ENCODE measurements at places on chromosomes 2 and 18.

DNA sequence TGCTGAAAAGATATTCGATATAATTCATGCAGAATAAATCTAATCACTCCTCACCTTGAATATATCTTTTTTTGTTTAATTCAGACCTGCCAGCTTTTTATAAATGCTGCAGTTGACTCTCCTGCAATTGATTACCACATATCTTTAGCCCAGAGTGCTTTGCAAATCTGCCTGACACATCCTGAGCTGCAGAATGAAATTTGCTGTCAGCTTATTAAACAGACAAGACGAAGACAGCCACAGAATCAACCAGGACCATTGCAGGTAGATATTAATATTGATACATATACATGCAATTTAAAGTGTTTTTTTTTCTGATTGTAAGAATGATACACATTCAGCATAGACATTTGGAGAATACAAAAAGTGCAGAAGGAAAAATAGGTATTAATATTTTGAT, 35.6 kb upstream of the DYNC2LI1 start:
- no peak for DNase-seq

- DNase-seq: no peak
Measured at GRCh38 chr2:159230145-159230877, 56.2 kb downstream of the WDSUB1 start.

DNA sequence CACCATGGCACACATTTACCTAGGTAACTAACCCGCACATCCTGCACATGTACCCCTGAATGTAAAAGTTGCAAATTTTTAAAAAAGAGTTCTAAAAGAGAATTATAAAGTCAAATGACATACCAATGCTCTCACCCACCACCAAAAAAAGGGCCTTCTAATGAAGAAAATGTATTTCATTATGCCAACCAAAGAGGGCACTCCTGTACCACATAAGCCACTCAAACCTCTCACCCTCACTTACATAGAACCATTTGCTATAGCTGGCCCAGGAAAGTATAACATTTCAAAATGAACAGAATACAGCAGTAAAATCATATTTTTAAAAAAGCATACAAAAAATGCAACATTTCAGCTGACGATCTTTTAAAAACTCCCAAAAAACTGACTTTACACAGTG, 241.5 kb upstream of the PKDCC start:
- no peak for DNase-seq

DNA sequence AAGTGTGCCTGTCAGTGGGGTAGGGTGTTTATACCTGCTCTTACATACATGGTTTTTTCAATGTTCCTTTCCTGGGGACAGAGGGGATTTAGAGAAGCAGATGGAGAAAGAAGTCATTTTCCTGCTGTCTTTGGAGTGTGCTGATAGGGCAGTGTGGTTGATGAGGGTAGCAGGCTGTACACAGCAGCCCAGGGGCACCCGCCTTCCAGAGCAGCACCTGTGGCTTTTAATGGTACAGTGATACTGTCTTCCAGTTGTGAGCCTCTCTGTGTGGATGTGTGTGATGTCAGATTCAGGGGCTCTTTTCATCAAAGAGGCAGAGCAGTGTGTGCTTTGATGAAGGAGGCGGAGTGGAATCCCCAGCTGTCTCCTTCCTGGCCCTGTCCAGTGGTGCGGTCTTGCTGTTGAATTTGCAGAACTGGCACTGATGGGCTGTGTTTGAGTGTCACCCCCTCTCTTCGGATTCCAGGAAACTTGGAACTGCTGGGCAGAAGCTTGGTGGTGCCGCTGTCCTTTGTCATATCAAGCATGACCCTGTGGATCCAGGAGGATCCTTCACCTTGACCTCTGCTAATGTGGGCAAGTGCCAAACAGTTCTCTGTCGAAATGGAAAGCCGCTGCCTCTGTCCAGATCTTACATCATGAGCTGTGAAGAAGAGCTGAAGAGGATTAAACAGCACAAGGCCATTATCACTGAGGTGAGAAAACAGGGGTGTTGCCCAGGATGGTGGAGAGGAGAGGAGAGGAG, 259.8 kb downstream of the PHLPP1 start:
- DNase-seq: no peak

GRCh38 chr18:24227977-24228666, 89.3 kb downstream of the CABYR start:
- DNase-seq: no peak

DNA sequence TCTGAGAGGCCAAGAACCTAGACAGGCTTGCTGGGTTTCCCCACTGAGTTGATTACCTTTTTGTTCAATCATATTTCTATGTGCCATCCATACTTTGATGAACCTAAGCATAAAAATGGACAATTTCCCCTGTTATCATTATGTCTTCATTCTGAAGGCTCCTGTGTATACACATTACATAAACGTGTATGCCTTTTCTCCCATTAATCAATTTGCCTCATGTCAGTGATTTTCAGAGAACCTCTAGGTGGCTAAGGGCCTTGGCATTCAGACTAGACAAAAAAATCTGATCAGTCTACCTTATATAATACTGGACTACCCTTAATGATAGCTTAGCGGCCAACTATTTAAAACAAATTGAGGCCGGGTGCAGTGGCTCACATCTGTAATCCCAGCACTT, 4.1 kb upstream of the PEX13 start:
- no peak for DNase-seq

- no peak for DNase-seq
Measured at GRCh38 chr2:143559147-143559546, 429.9 kb downstream of the ARHGAP15 start.

GRCh38 chr2:233792720-233793119, 14.6 kb downstream of the MROH2A start:
- DNase-seq: no peak

DNA sequence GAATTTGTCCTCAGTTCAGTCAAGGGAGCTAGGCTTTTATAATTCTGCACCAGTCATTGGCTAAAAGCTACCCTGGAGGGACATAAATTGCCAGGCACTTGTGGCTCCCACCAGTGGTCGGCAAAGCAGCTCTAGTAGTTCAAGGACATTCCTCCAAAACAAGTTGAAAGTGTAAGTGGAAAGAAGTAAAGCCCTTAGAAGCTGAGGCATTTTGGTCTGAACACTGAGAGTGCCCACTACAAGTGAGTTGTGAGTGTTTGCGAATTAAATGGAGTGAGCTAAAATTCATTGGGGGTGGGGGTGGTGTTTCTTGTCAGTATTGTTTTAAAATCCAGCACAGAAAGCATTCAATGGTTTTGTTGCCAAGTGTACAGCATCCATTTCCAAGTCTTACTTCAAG, 879.9 kb upstream of the CDH2 start:
- no peak for DNase-seq

DNA sequence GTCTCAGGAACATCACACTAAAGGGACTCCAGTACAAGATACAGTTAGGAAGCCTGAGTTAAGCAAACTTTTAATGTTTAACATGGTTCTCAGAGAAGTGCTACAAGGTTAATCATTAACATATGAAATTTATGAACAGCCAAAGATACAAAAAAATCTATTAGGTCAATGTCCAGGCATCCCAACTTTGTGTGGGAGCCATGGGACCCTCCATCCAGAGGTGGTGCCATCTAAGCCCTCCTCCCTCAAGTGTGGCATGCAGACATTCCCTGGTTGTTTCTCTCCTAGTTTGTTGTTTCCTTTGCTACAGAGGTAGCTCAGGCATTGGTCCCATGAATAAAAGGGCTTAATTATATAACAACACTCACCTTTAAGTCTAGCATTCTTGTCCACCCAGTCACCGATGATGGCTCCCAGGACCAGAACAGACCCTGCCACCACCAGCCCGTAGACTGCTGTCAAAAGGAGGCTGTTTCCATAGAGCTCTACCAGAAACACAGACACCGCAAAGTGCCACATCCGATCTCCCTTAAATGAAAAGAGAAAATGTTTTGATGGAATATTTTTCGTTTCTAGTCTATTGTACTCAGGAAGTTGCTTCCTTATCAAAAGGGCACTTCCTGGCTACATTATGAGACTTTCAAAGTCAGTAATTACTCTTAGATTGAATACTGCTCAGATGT, 5.7 kb downstream of the SLC40A1 start:
- no peak for DNase-seq

GRCh38 chr2:106745468-106745867, 140.5 kb downstream of the ST6GAL2 start:
- peak; percentile 98 for DNase-seq

DNA sequence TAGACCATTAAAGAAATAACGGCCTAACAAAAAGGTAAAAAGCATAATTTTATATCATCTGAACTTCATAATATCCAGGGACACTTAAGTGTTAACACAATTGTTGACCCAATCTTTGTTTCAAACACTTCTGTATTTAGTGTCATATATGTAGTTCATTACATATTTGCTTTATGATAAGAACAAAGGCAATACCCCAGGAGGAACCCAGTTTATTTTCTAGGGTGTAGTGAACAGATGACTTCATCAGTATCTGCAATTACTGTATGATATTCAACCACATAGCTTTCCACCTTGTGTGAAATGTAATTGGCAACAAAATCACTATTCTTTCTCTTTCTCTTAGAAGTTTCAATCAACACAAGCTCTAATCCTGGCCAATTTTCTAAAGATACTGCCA, 177.8 kb downstream of the SLC39A10 start:
- DNase-seq: no peak

GRCh38 chr2:99662761-99663341, 173.0 kb upstream of the REV1 start:
- peak; percentile 2 for DNase-seq

DNA sequence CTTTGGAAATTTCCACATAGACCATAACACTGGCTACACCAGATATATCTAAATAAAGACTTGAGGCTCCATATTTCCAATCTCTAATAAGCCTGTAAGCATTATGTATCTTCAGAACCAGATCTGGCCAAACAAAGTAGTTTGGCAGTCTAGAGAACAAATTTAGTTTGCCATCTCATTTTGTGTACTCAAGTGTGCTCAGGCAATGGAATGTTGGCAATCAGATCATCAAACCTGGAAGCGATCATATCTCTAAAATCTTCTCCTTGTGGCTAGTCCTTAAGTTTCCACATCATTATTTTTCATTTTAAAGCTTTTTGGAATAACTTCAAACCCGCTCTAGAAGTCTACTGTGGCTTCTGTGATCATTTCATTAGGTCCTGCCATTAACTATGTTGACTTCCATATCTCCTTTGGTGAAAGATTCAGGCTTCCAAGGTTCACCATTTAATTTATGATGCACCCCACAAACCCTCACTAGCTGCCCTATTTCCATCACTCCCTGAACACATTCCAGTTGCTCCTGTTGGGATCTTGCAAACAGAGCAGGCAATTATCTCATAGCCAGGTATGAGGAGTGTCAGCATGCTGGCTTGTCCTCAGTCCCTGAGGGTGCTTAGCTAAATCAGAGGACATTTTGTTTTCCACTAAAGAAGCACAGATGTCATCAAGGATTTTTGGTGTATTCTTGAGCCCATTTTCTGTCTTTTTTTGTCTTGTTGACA, 46.2 kb downstream of the WDR75 start:
- no peak for DNase-seq

DNA sequence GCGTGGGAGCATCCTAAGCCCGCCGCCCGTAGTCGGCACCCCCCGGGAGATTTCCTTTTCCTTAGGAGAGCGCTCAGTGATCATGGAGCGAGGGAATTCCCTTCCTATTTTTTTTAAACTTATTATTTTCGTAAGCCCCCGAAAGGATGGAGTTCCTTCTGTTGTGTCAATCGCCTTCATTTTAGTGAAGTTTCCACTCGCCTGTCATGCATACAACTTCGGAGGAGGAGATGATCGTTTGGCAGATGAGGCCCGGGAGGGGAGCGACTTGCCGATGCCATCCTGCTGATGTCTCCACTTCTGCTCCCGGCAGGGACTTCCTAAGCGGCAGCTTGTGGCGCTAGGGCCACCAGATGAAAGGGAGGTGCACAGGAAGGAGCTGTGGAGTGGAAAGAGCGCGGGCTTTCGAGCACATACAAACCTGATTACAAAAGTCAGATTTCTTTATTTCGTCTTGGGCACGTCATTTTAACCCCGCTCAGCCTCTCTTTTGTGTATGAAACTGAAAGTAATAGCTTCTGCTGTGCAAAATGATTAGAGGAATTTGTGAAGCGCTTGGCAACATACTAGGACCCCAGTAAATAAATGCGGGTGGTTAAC, at the start of gene ADGRF3:
Gene ADGRF3 (minus strand): TSS at position 336 of the 600 bp plus-strand sequence. CDS start 555 bp downstream, outside the sequence.
- DNase-seq: peak; percentile 80

DNA sequence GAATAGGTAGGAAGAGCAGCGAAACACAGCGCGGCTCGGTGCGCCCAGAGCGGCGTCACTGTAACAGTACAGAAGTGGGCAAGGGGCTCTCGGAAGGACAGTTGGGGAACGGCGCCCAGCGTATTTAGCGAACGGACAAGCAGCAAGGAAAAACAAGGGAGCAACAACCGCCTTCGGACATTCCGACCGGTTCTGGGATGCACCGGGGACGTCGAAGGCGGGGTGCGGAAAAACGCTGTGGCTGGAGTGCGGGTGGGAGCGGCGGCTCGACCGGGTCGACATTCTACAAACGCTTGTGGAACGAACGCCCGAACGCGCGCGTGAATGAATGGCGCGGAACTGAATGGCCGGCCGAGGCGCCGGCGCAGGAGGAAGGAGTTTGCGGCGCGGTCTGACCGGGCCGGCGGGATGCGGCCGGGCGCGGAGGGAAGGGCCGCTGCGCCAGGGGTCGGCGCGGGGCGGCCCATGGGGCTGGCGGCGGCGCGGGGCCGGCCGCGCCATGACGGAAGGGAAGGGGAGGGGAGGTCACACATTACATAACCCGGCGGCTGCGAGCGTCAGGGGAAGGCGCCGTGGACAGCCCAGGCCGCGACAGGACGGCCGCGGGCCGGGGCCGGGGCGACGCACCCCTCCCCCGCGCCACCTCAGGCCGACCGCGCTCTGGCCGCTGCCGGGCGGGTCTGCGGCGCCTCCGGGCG, 605 bp downstream of the REV1 start:
- DNase-seq: no peak

- DNase-seq: no peak
Measured at GRCh38 chr18:21439431-21439846, 161.1 kb downstream of the ESCO1 start.

- DNase-seq: peak; percentile 46
Measured at GRCh38 chr2:85888020-85888683, 638 bp downstream of the ST3GAL5 start.

DNA sequence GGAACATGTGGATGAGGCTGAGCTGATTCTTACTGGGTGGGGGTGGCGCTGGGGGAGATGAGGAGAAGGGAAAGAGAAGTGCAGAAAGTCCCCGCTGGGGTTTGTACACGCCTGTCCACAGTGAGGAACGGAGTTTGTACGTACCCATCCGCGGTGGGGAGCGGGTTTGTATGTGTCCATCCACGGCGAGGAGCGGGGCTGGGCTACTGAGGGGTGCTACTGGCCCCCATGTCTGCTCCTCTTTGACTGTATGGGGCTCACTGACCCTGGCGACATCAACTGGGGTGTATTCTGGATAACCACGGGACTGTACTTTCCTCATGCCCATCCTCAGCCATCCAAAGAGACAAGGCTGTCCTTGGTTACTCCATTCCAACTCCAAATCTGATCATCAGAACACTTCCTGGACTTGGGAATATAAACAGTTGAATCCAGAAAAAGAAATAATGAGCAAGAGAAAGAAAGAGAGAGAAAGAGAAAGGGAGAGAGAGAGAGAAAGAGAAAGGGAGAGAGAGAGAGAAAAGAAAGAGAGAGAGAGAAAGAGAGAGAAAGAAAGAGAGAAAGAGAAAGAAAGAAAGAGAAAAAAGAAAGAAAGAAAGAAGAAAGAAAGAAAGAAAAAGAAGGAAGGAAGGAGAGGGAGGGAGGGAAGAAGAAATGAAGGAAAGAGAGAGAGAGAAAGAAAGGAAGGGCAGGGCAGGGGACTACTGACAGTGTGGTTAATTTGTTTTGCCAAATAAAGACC, 21.0 kb downstream of the MAL start:
- DNase-seq: no peak

Data from NCI-H2171 (cell line).